ENCODE measurements at places on chromosomes 2 and 18. TPM values are rescaled to one million over a fixed set of nuclear protein-coding genes. Genes with fewer than 3 reads are reported as not detected.

- no peak for DNase-seq
Observed at GRCh38 chr2:120310136-120310535, 35.8 kb upstream of the INHBB start.

- DNase-seq, result no peak
Observed at GRCh38 chr2:9247786-9248185, 41.2 kb downstream of the ASAP2 start.

- DNase-seq, result no peak
Observed at GRCh38 chr2:54964271-54964670, 86.0 kb downstream of the RTN4 start.

DNA sequence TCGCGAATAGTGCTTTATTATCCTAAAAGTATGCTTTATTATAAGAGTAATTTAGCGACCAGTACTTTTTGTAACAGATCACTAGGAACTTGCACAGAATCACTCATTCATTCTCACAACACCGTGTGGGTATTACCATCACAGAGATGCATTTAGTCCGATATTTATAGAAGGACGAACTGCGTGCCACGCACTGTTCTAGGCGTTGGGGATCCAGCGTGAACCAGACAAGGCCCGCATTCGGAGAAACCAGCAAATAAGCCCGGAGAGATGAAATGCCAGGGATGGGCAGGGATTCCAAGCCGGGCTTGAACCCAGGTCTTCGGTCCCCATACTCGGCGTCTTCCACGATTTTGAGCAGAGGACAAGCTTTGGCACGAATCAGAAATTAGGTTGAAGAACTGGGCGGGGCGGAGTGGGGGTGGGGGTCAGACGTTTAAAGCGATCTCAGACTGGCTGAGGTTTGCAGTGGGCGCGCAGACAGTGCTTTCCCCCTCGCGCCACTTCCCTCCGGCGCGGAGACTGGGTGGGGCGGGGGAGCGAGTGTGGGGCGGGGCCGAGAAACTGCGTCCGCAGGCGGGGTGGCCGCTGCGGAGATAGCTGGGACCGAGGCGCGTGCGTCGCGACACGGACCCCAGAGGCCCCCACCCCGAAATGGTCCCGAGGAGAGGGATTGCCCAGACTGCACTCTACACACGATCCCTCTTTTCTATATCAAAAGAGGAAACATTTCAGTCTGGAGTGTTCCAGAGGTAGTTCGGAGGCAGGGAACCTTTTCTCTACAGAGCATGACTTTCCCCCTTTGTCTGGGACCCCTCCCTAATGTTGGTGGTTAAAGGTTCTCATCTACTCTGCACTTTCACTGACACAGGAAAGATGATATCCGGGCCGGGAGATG lies 1.1 kb upstream of the CXCR4 start:
- DNase-seq, result no peak

The SIX3 gene
- not detected for polyA plus RNA-seq

Data from right lung (tissue), 10 donors.